Activated naive CD4-positive, alpha-beta T cell treated with anti-CD3 and anti-CD28 coated beads for 36 hours (primary cell): ENCODE measurements at places on chromosomes 3 and 15. TPM values are rescaled to one million over a fixed set of nuclear protein-coding genes. Genes with fewer than 3 reads are reported as not detected.

CISH gene
- 138 TPM for total RNA-seq

RLBP1 gene
- not detected for total RNA-seq

WDR6 gene
- total RNA-seq: 119 TPM

ABI3BP gene
- not detected for total RNA-seq

GRCh38 chr3:21464746-21465145, 286.3 kb downstream of the ZNF385D start:
- no peaks in the 10 kb centered on the region for H3K27me3 ChIP-seq
- no peak for DNase-seq

DNA sequence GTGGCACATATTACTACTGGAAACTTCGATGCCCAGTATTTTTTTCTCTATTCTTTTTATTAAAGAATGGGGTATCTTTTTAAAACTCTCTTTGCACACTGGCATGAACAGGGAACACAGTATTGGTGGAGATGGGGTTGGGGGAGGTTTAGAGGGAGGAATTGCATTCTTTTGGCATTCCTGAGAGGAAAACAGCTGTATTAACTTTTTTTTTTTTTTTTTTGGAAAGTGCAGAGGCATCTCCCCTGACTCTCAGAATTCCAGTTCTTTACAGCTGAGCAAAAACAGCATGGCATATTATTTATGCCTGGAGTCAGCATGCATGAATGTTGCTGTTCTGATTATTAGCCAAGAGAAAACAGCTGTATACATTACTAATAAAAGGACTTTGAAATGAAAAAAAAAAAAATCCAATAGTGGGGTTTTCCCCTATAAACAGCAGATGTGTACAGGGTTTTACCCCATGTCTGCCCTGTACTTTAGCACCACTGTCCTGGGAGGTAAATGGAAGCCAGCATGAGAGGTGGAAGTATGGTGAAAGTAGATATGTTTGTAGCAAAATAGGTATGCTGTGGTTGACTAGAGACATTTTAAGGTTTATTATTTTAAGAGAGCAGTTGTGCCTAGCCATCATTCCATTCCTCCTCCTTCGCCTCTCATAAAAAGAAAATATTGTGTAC, 132.2 kb downstream of the FNDC3B start:
- H3K36me3 ChIP-seq: no peaks in the 10 kb centered on the region
- no peak for DNase-seq
- peaks cover 29% of the 10 kb centered on the region for H3K4me1 ChIP-seq

GRCh38 chr3:191246630-191247029, 47.6 kb downstream of the OSTN start:
- no peak for DNase-seq
- H3K27ac ChIP-seq: no peak overlapping the region
- H3K27me3 ChIP-seq: no peaks in the 10 kb centered on the region
- H3K4me3 ChIP-seq: no peak overlapping the region
- no peaks in the 10 kb centered on the region for H3K36me3 ChIP-seq

DNA sequence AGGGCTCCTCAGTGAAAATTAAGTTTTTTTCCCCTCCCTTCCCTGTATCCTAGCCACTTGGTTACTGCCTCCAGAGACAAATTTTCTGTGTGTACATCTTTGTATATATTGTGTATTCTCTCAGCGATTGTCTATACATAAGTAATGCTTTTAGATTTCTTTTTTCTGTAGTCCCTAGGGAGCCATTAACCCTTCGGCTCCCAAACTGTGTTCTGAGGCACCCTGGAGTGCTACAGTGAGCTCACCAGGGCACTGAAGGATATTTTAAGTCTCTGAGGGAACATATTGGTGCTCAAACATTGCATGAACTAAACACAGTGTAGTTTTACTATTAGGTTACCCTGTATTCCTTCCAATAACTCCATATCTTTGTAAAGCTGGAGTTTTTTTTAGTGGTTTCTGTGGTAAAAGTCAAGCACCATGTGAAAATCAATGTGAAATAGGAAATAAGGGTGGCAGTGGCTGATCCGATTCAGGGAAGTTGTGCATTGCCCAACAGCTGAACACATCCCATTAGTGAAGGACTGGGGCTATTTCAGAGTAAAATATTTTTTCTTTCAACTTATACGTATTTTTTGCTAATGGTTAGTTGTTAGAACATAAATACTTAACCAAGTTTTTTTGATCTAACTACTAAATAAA, 43.0 kb downstream of the USP13 start:
- H3K4me1 ChIP-seq: no peaks in the 10 kb centered on the region
- H3K4me3 ChIP-seq: no peak overlapping the region
- no peak overlapping the region for H3K27ac ChIP-seq
- H3K27me3 ChIP-seq: no peaks in the 10 kb centered on the region
- peaks cover 12% of the 10 kb centered on the region for H3K36me3 ChIP-seq

DNA sequence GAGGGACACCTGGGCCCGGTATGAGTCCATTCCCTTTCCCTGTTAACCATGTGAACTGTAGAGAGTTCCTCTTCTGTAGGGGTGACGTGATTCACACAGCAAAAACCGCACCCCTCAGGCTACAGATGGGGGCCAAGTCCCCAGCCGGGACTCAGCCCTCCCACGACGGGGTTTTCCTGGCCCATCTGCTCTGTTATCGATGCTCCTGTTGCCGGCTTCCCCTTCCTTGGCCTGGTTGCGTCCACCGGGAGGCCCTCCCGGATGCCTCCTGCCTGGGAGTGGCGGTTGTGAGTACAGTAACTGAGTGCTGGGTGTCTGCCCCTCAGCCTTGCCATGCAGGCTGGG, 817 bp upstream of the PLXNA1 start:
- H3K27me3 ChIP-seq: peaks cover 3% of the 10 kb centered on the region
- DNase-seq: peak; percentile 81
- peak overlapping the region; percentile 77 for H3K4me3 ChIP-seq
- peak overlapping the region; percentile 82 for H3K27ac ChIP-seq

- no peaks in the 10 kb centered on the region for H3K27me3 ChIP-seq
- H3K4me1 ChIP-seq: no peaks in the 10 kb centered on the region
- no peak for DNase-seq
These were observed 215.8 kb downstream of the DPH6 start for GRCh38 chr15:35330048-35330695.

DNA sequence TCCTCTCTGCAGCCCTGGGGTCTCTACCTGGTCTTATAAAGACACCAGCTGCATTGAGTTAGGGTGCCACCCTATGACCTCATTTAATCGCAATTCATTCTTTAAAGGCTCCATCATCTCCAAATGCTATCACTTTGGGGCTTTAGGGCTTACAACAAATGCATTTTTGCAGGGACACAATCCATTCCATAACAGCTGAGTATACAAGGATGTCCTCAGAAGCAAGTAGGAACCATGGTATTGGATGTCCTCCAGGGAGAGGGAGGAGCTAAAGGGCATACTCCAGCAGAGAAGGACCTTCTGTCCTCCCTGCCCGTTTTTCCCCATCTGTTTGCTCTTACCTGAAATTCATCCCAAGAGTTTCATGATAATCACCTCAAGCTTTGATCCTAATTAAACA, 30.3 kb downstream of the UMPS start:
- no peaks in the 10 kb centered on the region for H3K36me3 ChIP-seq
- H3K27ac ChIP-seq: no peak overlapping the region

DNA sequence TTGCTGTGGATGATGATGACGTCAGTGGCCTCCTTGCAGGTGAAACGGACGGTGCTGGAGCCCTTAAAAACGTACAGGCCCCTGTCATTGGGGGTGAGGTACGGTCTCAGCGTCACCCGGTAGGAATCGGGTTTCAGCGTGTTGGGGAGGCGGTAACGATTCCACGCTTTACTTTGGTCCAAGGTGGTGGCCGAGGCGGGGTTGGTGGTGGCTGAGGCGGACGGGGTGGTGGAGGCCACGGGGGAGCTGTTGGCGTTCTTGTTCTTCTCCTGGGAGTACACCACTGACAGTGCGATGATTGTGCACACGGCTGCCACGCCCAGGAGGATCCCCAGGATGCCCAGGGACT, 8.5 kb downstream of the ANPEP start:
- DNase-seq: no peak
- no peak overlapping the region for H3K4me3 ChIP-seq
- peaks cover 3% of the 10 kb centered on the region for H3K27me3 ChIP-seq

DNA sequence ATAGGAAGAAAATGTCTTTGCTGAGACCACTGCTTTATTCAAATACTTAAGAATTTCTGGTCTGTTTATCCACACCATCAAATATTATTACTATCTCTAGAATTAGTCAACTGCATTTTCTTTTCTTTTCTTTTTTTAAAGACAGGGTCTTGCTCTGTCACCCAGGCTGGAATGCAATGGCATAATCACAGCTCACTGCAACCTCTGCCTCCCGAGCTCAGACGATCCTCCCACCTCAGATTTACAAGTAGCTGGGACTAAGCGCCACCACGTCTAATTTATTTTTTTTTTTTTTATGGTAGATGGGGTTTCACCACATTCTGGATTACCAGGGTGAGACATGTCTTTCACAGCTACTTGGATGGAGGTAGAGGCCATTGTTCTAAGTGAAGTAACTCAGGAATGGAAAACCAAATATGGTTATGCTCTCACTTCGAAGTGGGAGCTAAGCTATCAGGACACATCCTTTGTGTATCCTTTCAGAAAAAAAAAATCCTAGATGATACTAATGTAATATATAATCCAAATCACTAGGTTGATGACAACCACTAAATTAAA, 52.8 kb downstream of the STAG1 start:
- H3K4me3 ChIP-seq: no peak overlapping the region
- no peak for DNase-seq
- H3K4me1 ChIP-seq: peaks cover 20% of the 10 kb centered on the region
- no peaks in the 10 kb centered on the region for H3K27me3 ChIP-seq
- no peak overlapping the region for H3K27ac ChIP-seq

- H3K4me1 ChIP-seq: peaks cover 17% of the 10 kb centered on the region
- no peak for DNase-seq
- H3K27me3 ChIP-seq: peaks cover 57% of the 10 kb centered on the region
These were observed 2.1 kb upstream of the OCA2 start for GRCh38 chr15:28101201-28101600.

DNA sequence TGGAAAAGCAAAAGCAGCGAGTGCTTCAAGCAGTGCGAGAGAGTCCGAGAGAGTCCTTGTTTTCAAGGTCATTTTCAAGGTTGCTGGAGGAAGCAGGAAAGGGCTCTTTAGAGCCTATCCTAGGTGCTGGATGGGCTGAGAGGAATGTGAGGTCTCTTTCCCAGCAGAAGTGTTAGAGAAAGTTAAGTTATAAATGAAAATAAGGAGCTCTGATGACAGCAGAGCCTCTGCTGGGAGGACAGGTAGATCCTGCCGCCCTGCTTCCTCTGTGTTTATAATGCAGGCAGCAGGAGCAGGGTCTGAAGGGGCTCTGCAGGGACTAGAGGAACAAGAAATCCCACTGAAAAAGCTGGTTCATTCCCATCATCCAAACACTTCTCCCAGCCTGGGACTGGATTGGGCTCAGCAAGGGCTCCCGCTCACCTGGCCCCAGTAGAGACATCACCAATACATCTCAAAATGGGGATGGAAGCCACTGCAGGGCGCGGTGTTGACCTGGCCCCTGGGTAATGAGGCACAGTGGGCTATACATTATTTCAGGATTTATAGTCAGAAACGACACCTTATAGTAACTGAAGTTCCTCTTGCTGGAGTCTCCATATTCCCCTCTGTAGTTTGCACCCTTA, 41.5 kb upstream of the RAB6B start:
- H3K4me1 ChIP-seq: peaks cover under 1% of the 10 kb centered on the region
- no peak for DNase-seq
- no peak overlapping the region for H3K27ac ChIP-seq
- no peaks in the 10 kb centered on the region for H3K36me3 ChIP-seq

- no peaks in the 10 kb centered on the region for H3K4me1 ChIP-seq
- no peaks in the 10 kb centered on the region for H3K36me3 ChIP-seq
- DNase-seq: no peak
These were observed 19.6 kb downstream of the CHRD start for GRCh38 chr3:184399410-184399809.

DNA sequence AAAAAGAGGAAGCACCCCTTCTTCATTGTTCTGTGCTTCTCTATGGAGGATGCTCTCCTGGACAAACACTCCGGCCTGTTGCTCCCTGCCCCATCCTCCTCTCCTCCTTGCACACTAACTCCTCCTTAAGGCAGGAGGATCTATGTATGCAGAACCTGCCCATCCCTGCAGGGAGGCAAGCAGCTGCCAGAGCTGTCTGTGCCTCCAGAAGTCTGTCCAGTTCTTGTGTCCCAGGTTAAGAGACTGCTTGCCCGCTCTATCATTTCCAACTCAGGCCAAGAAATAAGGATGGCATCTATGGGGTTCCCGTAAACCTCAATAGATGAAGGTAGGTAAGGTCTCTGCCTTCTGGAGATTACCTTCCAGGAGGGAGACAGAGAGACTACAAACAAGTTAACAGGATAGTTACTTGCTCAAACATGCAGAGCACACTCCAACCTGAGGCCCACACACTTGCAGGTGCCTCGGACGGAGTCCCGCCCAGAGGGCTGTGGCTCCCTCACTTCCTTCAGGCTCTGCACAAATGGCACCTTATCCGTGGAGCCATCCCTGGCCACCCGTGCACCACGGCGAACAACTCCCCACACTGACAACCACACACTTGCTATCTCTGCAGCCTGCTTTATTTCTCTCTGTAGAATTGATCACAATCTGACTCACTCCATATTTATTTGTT, 6.9 kb downstream of the XXYLT1 start:
- H3K27ac ChIP-seq: no peak overlapping the region
- H3K27me3 ChIP-seq: no peaks in the 10 kb centered on the region
- no peak for DNase-seq
- H3K36me3 ChIP-seq: no peaks in the 10 kb centered on the region

DNA sequence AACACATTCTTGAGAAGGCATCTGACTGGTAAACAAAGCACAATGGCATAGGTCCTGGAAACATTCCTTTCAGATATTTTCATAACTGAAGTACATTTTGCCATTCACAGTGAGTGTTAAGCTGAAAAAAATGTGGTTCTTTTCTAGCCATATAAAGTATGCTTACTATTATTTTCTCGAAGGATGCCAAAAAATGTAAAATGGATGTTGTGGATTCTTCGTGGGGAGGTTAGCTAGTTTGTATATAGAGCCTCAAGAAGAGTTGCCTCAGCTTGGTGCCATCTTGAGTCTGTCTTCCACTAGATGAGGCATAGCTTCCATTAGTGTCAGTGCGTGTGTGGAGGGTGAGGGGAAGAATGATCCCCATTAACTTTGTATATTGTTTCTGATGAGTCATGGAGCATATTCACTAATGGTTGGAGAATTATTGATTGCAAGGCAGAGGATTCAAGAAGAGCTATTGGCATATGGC, 4.1 kb downstream of the MBNL1 start:
- DNase-seq: peak; percentile 68
- peak overlapping the region; percentile 91 for H3K27ac ChIP-seq
- peaks cover 49% of the 10 kb centered on the region for H3K36me3 ChIP-seq
- no peaks in the 10 kb centered on the region for H3K27me3 ChIP-seq

DNA sequence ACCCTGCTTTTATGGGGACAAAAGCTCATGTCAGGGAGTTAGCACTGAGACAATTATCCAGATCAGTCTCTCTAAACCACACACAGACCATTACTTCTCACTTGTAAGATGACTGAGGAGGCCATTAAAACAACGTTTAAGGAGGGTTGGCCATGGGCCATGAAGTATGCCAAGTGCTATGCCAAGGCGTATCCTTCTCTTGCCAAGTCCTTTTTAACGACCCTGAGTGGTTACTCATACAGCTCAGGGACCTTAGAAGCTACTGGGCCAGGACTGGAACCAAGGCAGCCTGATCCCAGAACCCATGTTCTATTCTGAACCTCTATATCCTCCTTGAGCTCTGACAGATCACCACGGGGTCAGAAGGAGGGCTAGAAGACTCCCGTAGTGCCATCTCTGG, 50.0 kb downstream of the NMNAT3 start:
- H3K27ac ChIP-seq: no peak overlapping the region
- H3K4me3 ChIP-seq: no peak overlapping the region
- no peaks in the 10 kb centered on the region for H3K27me3 ChIP-seq
- no peaks in the 10 kb centered on the region for H3K4me1 ChIP-seq
- no peak for DNase-seq
- peaks cover 1% of the 10 kb centered on the region for H3K36me3 ChIP-seq
